Stimulated activated CD4-positive, alpha-beta T cell treated with anti-CD3 and anti-CD28 coated beads, Interleukin-12 subunit alpha, Interleukin-12 subunit beta, amount 100 ng/mL, for 4 hours (primary cell): ENCODE measurements at places on chromosomes 7 and 10.

- DNase-seq = no peak
Measured at GRCh38 chr7:78090616-78091015, 292.0 kb downstream of the PHTF2 start.

- DNase-seq = no peak
Measured at GRCh38 chr7:81664304-81664703, 105.5 kb downstream of the HGF start.

DNA sequence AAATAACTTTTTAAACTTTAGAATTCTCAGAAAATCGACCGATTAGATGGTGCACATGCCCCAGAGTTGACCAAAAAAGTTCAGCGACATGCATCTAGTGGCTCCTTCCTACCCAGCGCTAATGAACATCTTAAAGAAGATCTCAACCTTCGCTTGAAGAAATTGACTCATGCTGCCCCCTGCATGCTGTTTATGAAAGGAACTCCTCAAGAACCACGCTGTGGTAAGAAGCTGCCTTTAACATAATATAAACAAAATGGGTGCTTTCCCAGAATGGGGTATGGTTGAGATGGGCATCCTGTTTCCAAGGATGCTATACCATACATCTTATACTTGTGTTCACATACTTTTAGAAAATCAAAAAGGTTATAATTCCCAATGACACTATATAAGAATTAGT is 24.6 kb downstream of the GLRX3 start:
- DNase-seq = no peak

GRCh38 chr7:28793381-28794085 is 164.6 kb downstream of the TRIL start:
- no peak for DNase-seq
